ENCODE measurements at places on chromosomes 3 and 15.
A peak's percentile ranks its signal among the peaks of the same experiment; 100 is the strongest.

DNA sequence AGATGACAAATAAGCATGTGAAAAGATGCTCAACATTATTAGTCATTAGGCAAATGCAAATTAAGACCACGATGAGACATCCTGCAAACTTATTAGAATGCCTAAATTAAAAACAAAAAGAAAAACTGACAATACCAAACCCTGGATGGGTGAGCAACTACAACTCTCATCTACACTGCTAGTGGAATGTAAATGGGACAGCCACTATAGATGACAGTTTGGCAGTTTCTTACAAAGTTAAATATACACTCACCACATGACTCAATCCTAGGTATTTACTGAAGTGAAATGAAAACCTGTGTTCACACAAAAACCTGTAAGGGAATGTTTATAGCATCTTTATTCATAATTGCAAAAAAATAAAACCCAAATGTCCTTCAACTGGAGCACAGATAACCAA lies 74.7 kb downstream of the NPTN start:
- no peak for DNase-seq

- DNase-seq = peak; percentile 94
Measured at GRCh38 chr3:124557433-124558232, 172.6 kb upstream of the UMPS start.

DNA sequence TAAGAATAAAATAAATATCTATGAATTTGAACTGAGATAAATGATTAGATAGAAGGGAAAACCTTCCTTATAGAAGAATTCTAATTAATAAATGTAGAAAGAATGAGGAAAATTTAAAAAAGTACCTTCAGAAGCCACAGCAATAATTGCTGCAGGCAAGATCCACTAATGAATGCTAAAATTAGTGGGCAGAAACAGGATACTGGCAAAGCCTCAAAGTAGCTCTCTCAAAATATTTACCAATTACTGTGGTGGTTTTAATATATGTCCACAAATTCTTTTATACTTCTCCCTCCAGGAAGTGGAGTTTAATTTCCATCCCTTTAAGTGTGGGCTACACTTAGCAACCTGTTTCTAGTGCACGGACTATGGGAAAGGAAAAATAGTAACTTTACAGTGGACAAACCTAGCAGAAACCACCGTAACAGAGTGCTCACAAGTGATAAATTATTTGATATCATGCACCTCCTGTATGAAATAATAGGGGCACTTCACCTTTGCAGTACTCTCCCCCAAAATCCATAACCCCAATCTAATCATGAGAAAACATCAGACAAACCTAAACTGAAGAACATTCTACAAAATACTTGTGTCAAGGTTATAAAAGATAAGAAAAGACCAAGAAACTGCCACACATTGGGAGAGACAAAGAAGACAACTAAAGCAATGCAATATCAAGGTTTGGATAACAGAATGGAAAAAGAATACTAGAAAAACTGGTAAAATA lies 6.8 kb downstream of the PEAK1 start:
- no peak for DNase-seq

DNA sequence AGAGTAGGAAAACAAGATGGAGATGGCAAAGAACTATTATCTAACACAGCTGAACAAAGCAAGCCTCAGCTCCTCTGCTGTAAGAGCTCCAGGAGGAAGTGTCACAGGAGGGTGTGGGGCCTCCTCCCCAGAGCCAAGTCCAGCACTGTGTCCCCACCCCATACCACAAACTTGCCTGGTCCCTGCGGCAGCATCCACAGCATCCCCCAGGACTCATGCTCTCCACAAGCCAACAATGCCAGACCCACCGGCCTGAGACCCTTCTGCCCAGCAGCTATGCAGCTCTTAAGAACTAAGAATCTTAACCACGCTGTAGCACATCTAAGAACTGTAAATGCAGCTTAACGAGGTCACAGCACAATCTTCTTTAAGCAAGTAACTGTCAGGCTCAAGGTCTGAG lies 9.1 kb downstream of the RBM15B start:
- DNase-seq = no peak

- no peak for DNase-seq
Measured at GRCh38 chr3:133296981-133297380, 102.9 kb upstream of the BFSP2 start.

- no peak for DNase-seq
Measured at GRCh38 chr3:140599009-140599408, 78.9 kb upstream of the TRIM42 start.

- no peak for DNase-seq
Measured at GRCh38 chr3:180430896-180431295, 171.1 kb upstream of the TTC14 start.

DNA sequence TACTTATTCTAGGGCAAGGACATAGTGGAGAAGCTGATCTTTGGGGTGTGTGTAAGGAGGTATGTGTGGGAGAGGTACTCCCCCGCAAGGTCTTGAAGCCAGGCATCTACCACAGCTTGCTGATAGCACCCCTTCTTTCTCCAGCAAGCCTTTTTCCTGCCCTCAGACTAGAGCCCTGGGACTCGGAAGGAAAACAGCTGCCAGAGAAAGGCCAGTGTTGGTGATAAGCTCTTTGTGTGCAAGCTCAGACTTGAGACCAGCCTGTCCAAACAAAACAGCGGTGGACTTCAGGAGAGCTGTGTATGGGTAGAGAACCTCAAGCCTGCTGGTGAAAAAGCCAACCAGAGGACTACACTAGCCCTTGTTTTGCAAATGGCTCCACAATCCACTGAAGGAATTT lies 1028.6 kb downstream of the MCTP2 start:
- no peak for DNase-seq

- no peak for DNase-seq
Measured at GRCh38 chr15:78140292-78140691, 8.9 kb upstream of the IDH3A start.

GRCh38 chr3:152635389-152635788 lies 199.5 kb upstream of the P2RY1 start:
- no peak for DNase-seq

GRCh38 chr15:91862891-91863504 lies 9.5 kb downstream of the SLCO3A1 start:
- DNase-seq = no peak

DNA sequence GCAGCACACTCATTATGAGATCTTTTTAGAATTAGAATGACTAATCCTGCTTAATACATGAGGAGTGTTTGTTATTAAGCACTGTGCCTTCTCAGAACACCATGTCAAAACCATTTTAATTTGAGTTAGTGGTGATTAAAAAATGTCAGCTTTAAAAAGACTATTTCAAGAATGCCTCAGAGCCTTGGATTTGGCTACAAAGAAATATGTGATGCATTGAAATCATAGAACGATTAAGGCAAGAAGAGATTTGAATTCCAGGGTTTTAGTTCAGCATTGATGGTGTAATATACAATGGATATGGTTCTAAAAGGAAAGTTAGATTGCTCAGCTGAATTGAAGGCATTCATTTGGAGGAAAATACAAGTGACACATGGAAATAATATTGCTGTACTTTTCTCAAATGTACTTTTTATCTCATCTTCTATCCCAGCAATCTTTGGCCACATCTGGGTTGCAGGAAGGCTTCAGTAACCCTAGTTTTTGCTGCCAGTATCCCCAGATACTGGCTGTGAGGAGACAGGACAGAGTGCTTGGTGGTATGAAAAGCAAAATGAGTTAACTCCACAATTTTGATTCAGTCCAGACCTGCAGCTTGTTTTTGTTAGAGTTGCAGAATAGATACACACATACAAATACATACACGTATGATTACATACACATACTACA lies 303.8 kb downstream of the CLSTN2 start:
- DNase-seq = no peak

DNA sequence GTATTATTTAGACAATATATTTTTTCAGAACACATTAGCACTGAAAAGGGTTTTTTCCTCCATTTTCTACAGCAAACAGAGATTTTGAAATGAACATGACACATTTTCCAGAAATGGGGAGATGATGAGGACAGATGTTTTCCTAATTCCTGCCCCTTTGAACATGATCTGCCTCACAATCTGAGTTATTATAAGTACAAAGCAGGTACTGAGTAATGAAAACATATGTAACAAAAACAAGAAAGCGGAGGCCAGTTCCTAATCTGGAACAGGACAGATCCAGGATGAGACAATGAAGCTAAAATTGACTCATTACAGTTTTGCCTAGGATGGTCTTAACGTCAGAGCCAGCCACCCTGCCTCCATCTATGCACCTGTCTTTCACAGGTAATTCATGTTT lies 642.8 kb upstream of the NR2F2 start:
- no peak for DNase-seq

GRCh38 chr3:190983875-190984274 lies 121.4 kb upstream of the GMNC start:
- no peak for DNase-seq

DNA sequence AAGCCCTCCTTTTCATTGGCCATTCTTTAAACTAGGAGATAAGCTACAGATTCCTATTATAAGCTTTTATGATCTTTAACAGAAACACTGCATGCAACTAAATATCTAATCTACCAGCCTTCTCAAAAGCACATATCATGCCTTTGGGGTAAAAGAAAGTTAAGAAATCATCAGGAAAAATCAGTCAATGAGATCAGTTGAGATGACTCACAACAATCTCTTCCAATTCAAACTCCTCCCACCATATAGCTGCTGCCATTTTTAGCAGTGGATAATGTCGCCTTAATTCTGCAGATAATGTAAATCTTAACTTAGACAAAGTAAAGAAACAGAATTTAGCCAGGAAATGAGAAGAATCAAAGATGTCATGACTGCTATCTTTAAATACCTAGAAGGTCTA lies 135.2 kb upstream of the BCL6 start:
- DNase-seq = no peak

- no peak for DNase-seq
Measured at GRCh38 chr15:100596792-100597191, 5.2 kb downstream of the LINS1 start.

GRCh38 chr15:87347806-87348515 lies 908.6 kb downstream of the NTRK3 start:
- no peak for DNase-seq

- DNase-seq = no peak
Measured at GRCh38 chr3:168996622-168997021, 666.9 kb downstream of the MECOM start.

DNA sequence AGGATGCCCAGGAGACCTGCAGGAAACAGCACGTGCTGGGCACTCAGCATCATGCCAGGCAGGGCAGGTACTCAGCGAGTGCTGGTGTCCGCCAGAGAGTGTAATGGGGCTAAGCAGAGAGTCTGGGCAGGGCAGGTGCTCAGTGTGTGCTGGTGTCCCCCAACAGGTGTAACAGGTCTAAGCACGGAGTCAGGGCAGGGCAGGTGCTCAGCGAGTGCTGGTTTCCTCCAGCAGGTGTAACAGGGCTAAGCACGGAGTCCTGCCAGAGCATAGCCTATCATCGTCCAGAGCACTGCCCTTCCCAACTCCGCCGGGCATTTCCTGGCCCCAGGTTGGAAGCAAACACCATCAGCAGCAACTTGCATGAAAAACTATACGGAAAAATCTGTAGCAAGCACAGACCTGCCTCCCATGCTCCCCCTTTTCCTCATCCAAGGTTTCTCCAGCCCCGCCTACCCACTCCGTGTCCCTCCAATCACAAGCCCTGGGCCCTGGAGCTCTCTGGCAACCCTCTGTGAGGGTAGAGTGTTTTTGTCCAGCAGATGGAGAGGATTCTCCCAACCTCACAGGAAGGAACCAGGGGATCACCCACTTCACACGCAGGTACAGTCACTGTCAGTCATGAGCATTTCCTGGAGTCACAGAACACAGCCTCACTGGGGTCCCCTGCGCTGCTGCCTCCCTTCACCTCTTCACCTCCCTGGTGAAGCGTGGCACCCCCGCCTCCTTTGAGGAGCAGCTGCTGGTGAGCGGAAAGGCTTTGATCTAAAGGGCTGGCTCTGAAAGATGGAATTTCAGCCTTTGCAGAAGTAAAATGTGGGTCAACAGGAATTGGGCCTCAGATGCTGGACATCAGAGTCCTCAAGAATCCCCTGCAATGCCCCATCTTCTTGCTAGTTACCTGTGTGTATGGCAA lies 302.5 kb downstream of the OCA2 start:
- peak; percentile 54 for DNase-seq

DNA sequence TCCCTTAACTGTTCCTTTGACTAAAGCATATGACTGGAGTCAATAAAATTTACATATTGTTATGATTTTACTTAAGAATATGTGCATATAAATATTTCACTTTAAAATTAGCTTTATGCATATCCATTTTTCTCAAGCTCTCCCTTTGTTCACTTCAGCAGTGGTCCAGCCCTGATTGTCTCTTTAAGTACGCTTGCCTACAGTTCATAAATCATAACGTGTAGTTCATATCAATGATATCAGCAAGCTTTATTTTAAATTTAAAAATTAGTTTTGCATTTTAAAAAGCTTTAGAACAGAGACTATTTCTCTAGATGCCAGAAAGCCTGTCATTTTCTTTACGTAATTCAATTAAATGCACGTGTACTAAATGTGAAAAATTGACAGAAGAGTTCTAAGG lies 721.9 kb downstream of the OTOL1 start:
- DNase-seq = no peak

DNA sequence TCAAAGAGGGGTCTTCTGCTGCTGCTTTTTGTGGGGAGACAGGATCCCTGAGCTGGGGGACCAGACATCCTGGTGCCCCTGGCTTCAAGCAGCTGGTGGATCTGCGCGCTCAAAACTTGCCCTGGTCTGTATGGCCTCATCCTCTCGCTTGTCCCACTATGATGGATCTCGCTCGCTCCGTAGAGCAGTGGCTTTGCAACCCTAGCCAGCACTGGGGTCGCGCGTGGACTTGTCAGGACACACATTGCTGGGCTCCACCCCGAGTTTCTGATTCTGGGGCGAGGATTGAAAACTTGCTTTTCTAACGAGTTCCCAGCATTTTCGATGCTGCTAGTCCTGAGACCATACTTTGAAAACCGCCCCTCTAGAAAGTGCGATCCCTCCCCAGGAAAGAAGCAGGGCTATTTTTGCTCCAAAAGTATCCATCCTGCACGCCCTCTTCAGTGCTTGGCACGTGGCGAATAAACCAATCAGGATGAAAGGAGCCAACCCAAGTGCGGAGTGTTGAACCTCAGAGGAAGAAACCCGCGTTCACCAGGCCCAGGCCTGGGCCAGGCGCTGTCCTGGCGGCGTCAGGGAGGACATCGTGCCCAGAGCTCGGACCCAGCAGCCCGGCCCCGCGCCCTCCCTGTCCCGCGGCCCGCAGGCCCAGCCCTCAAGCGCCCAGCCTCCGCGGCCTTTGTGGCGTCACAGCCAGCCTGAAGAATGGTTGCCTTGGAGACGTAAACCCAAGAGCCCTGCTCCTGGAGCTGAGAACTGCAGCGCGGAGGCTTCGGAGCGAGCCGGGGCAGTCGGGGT lies at the start of gene CFAP100:
CFAP100 (plus strand) TSS at position 731 of the 798 bp plus-strand sequence. CDS start 1,092 bp downstream, outside the sequence.
- DNase-seq = peak; percentile 8

- no peak for DNase-seq
Measured at GRCh38 chr15:73630921-73631362, 2.2 kb downstream of the NPTN start.

- no peak for DNase-seq
Measured at GRCh38 chr15:62734706-62735105, 307.8 kb upstream of the TPM1 start.

GRCh38 chr3:128681369-128681829 lies 30.8 kb upstream of the RPN1 start:
- no peak for DNase-seq
